ENCODE measurements at places on chromosomes 12 and 14. TPM values are rescaled to one million over a fixed set of nuclear protein-coding genes. Genes with fewer than 3 reads are reported as not detected.

SYT10 gene
- not detected for total RNA-seq

LGR5 gene
- total RNA-seq = not detected

NUAK1 gene
- 4.6 TPM for total RNA-seq

CDK17 gene
- total RNA-seq = 59.3 TPM

STAB2 gene
- not detected for total RNA-seq

SLC35F4 gene
- not detected for total RNA-seq

PPP1R36 gene
- total RNA-seq = 1.3 TPM

SCN8A gene
- 12.8 TPM for total RNA-seq

RHOJ gene
- total RNA-seq = 4.1 TPM

TDRD9 gene
- 0.50 TPM for total RNA-seq

DAO gene
- total RNA-seq = not detected

BRF1 gene
- total RNA-seq = 26.5 TPM

OR6C2 gene
- total RNA-seq = not detected

PLBD1 gene
- 5.4 TPM for total RNA-seq

AP5M1 gene
- 15.2 TPM for total RNA-seq

SERPINA9 gene
- total RNA-seq = not detected

COCH gene
- total RNA-seq = 0.51 TPM

SOCS4 gene
- 16.2 TPM for total RNA-seq

ERP27 gene
- total RNA-seq = not detected

TAMALIN gene
- total RNA-seq = 12.1 TPM

FSCB gene
- not detected for total RNA-seq

NXPH4 gene
- total RNA-seq = 0.50 TPM

MAP1LC3B2 gene
- total RNA-seq = 1.2 TPM

EML1 gene
- total RNA-seq = 36.2 TPM

BEGAIN gene
- total RNA-seq = under 0.01 TPM

OTOGL gene
- under 0.01 TPM for total RNA-seq

NTF3 gene
- 1.5 TPM for total RNA-seq

CIDEB gene
- 0.51 TPM for total RNA-seq

CLEC1A gene
- not detected for total RNA-seq

SIX6 gene
- total RNA-seq = not detected

CACNA1C gene
- total RNA-seq = 11.4 TPM

SLC17A8 gene
- total RNA-seq = not detected

CCDC177 gene
- not detected for total RNA-seq

TDP1 gene
- 13.7 TPM for total RNA-seq

KIF26A gene
- 2.0 TPM for total RNA-seq

ANO2 gene
- total RNA-seq = not detected

AGAP2 gene
- under 0.01 TPM for total RNA-seq

GCH1 gene
- total RNA-seq = 1.5 TPM

HPD gene
- 0.26 TPM for total RNA-seq

PRICKLE1 gene
- 9.6 TPM for total RNA-seq

TMEM253 gene
- not detected for total RNA-seq

CDH24 gene
- 5.6 TPM for total RNA-seq

DDX51 gene
- total RNA-seq = 7.4 TPM

PIANP gene
- 0.17 TPM for total RNA-seq

PRKD1 gene
- total RNA-seq = 15.9 TPM

TECPR2 gene
- 17.8 TPM for total RNA-seq
